ENCODE measurements at places on chromosomes 1 and 21. TPM values are rescaled to one million over a fixed set of nuclear protein-coding genes. Genes with fewer than 3 reads are reported as not detected.

Gene ANGPTL3
- total RNA-seq = not detected

DNA sequence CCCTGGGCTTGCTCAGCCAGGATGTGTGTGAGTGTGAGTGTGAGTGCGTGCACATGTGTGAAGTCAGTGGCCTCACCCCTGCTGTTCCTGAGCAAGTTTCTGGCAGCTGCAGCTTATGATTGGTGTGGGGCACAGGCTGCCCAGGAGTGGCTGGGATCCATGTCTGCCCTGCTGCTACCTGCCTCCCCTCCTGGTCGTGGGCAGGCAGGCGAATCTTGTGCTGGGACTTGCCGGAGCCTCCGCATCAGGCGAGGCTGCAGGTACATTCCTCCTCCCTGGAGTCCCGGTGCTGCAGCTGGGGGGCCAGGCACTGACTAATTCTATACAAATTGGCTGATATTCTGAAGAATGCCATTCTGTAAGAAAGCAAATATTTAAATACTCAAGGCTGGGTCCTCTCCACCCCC is 85.6 kb upstream of the WNT4 start:
- no peak for DNase-seq

DNA sequence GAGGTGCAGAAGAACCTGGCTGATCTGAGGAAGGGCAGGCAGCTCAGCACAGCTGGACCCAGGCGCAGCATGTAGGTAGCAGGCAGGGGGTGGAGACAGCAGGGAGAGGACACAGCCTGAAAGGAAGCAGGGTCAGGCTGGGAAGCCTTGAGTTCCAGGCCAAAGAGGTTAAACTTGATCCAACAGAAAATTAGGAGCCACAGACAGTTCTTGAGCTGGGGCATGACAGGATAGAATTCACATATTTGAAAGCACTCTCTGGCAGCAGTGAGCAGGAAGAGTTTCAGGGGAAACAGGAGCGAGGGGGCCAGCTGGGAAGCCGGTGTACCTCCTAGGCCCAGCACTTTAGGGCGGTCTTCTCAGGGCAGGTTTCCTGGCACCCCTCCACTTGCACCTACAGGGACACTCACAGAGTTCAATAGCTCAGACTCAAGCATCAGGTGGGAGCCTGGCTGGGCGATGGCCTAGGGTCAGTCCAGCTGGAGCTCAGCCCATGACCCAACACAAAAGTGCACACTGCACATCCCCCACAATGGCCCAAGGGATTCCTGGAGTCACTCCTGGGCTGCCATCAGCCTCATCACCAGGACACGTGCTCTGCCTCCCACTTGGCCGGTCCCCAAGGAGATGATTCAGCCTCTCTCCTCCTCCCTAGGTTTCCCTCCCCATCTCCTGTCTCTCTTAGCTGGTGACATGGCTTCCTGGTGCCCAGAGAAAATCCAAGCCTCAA is 22.7 kb downstream of the MATN1 start:
- peak; percentile 92 for DNase-seq

Gene MMEL1
- not detected for total RNA-seq

GRCh38 chr1:111906111-111906510 is 83.4 kb downstream of the KCND3 start:
- DNase-seq = no peak

- peak; percentile 98 for DNase-seq
Observed at GRCh38 chr1:89910780-89911179, 84.1 kb upstream of the ZNF326 start.

Gene NEK7
- total RNA-seq = 192 TPM

DNA sequence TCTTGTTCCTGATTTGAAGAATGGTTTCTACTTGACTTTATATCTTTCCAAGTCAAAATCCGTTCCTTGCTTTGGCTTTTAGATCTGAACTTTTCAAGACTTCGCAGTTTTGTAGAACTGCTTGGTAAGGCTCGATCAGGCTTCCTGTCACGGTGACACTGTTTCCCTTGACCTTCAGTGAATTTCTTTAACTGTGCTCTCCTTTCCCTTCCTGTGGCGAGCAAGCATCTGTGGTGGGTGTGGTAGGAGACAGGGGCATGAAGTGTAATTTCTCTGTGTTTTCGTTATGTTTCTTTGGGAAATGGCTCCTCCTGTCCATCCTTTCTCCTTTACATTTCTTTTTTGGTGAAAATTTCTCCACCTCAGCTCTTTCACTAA is 10.4 kb downstream of the STYXL2 start:
- DNase-seq = no peak

- peak; percentile 20 for DNase-seq
Observed at GRCh38 chr1:75276385-75276784, 142.2 kb downstream of the LHX8 start.

Gene CELA2A
- total RNA-seq = not detected

DNA sequence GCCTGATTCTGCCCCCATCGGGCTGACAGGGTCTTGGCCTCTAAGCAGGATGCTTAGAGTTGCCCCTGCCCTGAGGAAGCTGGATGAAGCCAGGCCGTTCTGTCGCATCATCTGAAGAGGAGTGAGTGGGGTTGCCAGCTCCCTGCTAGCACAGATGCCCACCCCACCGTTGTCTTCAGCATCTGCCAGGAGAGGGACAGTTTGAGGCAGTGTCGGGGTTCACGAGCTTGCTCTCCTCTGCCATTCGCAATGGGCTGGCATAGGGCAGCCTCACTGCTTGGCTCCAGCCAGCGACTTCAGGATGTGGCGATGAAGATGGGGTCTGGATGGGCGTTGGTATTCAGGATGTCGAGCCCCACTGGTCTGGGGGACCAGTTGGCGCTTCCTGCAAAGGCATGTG is 145.7 kb upstream of the VAMP3 start:
- DNase-seq = no peak

DNA sequence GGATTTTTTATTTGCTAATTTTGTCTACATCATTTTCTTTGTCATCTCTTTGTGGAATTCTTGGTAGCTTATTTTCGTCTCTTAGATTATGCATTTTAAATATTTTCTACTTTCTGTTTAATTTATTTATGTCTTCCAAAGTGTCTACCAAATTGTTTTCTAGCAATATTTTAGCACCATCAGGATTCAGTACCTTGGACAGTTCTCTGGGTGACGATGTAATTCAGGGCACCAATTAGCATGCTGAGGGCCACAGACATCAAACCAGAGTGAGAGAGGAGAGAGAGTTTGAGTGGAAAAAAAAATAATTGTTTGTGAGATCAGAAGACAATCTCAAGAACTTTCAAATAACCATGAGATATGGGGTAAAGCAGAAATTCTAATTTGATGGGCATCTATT is 169.8 kb upstream of the CXADR start:
- DNase-seq = peak; percentile 23

- peak; percentile 84 for DNase-seq
Observed at GRCh38 chr1:78691995-78692747, 42.5 kb downstream of the IFI44 start.

Gene TSPEAR
- total RNA-seq = not detected

DNA sequence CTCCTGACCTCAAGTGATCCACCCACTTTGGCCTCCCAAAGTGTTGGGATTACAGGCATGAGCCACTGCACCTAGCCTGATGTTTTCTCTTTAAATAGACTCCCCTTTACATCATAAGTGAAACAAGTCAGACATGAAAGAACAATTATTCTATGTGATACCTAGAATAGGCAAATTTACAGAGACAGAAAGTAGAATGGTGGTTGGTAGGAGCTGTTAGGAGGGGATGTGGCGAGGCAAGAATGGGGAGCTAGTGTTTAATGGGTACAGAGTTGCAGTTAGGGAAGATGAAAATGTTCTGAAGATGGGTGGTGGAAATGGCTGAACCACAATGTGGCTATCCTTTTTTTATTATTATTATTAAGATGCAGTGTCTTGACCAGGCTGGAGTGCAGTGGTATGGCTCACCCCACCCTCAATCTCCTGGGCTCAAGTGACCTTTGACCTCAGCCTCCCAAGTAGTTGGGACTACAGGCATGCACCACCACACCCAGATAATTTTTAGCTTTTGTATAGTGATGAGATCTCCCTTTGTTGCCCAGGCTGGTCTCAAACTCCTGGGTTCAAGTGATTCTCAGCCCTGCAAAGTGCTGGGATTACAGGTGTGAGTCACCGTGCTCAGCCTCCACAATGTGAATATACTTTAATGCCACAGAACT is 28.4 kb downstream of the ELF3 start:
- DNase-seq = no peak

GRCh38 chr1:32748926-32749325 is 46.4 kb upstream of the SYNC start:
- no peak for DNase-seq

- peak; percentile 79 for DNase-seq
Observed at GRCh38 chr1:7110321-7110720, 325.1 kb downstream of the CAMTA1 start.

DNA sequence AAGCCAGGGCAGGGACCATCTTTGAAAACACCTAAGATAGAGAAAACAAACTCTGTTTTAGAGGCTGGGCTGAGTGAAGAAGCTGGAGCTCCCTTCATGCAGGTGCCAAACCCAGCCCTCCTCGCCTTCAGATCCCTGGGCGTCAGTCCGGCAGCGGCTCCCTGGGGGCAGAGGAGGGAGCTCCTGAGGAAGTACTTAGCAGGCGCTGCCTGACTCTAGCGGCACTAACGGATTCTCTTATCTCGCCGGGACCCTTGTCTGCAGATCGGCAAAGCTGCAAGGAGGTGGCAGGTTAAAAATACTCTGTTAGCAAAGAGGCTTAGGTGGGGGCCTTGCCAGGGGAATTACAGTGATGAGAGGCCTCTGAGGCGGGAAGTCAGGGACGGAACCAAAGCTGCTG is 79.6 kb downstream of the PLXNA2 start:
- DNase-seq = no peak

- DNase-seq = no peak
Observed at GRCh38 chr1:90325168-90325567, 330.3 kb downstream of the ZNF326 start.

DNA sequence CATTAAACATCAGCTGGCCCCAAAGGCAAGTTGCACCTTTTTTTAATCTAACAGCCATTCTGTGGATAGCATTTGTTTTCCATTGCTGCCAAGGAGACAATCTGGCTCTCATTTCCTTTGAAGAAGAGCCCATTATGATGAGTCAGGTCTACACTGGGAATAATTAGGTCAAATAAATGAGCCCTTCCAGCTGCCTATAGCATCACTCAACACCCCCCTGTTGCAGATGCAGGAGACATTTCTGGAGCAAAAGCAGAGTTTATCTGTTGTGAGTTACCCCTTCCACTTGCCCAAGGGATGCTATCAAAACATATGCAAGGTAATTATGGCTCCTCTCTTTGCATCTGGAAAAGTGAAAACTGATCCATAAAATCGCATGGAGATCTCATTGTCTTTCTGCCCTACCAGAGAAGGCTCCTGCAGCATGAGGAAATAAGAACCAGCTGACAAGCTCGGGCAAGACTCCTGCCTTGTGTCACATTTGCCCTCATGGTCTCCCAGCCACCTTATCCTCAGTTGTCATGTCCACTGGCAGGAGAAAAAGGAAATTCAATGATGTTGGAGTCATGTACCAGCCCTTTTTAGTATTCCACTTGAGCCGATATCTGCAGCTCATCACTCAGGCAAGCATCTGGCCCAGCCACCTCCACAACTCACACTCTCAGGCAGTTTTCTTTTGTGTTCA is 135.9 kb downstream of the SLC30A10 start:
- peak; percentile 86 for DNase-seq

- no peak for DNase-seq
Observed at GRCh38 chr1:9081473-9081872, 12.0 kb upstream of the SLC2A5 start.

GRCh38 chr1:171961861-171962260 is 120.6 kb downstream of the DNM3 start:
- DNase-seq = no peak

Gene WNT9A
- 0.37 TPM for total RNA-seq

DNA sequence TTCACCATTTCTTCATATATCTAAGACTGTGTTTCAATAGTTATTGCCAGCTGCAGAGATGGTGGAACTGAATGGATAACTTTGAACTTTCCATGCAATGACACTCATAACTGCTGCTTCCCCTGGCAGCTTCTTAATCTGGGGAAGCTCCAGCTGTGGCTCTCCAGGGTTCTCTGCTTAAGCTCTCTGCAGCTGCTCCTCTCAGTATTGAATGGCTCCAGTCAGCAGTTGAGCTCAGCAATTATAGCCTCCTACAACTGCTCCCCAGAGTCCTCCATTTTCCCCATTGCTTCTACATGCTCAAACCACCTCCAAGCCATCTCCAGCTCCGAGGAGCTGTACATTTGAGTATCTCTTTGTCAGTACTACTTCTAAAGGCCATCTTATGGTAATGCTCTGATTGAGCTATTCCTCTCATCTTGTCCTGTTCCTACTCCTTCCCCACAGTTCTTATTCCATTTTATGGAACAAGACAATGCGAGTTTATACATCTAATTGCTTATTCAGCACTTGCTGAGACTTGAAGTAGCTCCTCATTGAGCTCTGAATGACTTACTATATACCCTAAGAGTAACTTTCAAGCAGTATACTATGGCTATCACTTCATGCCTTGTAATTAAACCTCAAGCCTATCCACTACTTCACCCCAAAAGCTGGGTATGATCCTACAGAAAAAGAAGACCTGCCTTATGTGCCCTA is 362.4 kb downstream of the NEGR1 start:
- no peak for DNase-seq

Gene UMODL1
- not detected for total RNA-seq
